ENCODE measurements at places on chromosomes 13 and 19. TPM values are rescaled to one million over a fixed set of nuclear protein-coding genes. Genes with fewer than 3 reads are reported as not detected.

VAV1 gene
- total RNA-seq = 92.7 TPM

TUBGCP3 gene
- 36.2 TPM for total RNA-seq

PTH2 gene
- total RNA-seq = not detected

CD37 gene
- 352 TPM for total RNA-seq

DNA sequence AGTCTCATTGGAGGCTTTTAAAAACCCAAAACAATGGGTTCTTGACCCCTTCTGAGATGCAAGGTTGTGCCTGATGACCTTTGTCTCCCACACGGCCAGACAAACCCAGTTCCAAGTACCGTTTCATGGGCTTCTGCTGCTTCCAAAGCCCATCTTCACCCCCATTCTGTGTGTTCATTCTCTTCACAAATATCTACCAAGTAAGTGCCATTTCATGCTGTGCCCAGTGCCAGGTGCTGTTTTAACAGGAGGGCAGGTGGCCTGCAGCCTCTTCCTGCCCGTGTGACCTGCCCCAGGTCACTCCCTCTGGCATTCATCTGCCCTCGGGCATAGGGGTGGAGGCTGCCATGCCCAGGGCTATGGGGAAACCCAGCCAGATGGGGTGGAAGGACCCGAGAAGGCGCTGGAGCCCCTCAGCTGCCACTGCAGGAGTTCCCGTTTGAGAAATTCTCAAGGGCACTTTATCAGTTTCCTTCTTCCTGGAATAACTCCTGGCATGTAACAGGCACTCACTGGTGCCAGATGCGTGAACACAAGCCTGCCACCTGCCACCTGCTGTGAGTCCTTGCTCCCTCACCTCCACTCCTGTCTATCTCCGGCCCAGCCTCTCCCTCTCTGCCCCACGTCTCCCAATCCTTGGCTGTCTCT is 12.5 kb downstream of the CAPN12 start:
- DNase-seq = no peak

- DNase-seq = no peak
Measured at GRCh38 chr19:55679343-55680257, 4.6 kb downstream of the EPN1 start.

DNA sequence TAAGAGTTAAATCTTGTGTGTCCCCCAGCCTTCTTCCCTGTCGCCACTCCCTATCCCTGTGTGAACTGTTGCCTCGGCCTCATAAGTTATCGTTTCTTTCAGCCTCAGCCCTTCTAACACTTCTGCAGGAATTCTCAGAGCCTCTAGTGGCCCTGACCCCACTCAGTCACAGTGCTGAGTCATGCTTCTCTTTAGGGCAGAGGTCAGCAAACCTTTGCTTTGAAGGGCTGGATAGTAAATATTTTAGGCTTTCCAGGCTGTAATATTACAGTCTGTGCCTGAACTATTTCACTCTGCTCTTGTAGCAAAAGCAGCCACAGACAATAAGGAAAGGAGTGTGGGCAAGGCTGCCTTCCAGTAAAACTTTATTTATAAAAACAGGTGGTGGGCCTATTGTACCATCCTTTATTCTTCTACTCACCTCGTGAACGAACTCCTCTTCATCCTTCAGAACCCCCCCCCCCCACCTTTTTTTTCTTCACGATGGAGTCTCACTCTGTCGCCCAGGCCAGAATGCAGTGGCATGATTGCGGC is 22.1 kb downstream of the MYO9B start:
- DNase-seq = no peak

GRCh38 chr19:3175781-3176714 is 2.5 kb upstream of the S1PR4 start:
- DNase-seq = no peak

Data from OCI-LY7 (cell line).